ENCODE measurements at places on chromosomes 6 and 20. TPM values are rescaled to one million over a fixed set of nuclear protein-coding genes. Genes with fewer than 3 reads are reported as not detected.

The LHFPL5 gene
- not detected for total RNA-seq

The PPP1R16B gene
- total RNA-seq = 1.3 TPM

DNA sequence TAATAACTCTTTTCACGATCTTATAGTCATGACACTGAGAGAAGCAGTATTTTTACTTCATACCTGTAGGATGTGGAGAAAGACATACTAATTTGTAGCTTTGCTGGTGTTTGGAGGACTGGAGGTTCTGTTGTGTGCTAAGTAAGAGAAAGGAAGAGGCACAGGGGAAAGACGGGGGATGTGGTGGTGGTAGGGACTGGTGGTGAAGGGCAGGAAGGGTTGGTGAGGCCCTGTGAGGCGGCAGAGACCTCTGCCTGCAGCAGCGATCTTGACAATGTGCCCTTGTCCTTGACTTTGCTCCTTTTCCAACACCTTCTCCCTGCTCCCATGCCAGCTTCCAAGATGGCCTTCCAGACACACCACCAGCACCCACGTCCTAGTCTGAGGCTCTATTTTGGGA, 32.6 kb upstream of the MPC1 start:
- no peaks in the 10 kb centered on the region for H3K36me3 ChIP-seq
- no peaks in the 10 kb centered on the region for H3K27me3 ChIP-seq

DNA sequence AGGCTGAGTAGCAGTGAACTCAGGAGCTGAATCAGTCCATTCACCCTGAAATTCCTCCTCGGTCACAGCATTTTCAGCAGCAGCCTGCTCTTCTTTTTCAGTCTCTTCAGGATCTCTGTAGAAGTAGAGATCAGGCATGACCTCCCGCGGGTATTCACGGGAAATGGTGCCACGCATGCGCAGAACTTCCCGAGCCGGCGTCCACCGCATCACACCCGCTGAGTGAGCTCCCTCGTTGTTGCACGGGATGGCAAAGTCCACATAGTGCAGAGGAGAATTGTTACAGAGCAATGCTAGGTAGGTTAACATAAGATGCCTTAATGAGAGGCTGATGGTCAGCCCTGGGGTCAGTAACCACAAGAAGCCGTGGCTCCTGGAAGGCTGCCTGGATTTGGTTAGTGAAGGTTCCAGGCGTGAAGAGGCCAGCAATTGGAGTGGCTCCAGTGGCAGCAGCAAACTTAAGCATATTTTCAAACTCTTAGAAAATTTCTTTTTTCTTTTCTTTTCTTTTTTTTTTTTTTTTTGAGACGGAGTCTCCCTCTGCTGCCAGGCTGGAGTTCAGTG, 113.5 kb upstream of the HDAC2 start:
- H3K4me1 ChIP-seq = no peaks in the 10 kb centered on the region
- no peak overlapping the region for H3K4me3 ChIP-seq
- DNase-seq = no peak
- H3K27me3 ChIP-seq = no peaks in the 10 kb centered on the region
- no peaks in the 10 kb centered on the region for H3K36me3 ChIP-seq

The CST2 gene
- total RNA-seq = not detected

GRCh38 chr6:89862273-89862672, 32.0 kb upstream of the GJA10 start:
- no peak for DNase-seq
- no peaks in the 10 kb centered on the region for H3K4me1 ChIP-seq
- no peak overlapping the region for H3K27ac ChIP-seq
- H3K36me3 ChIP-seq = no peaks in the 10 kb centered on the region
- H3K4me3 ChIP-seq = no peak overlapping the region
- H3K27me3 ChIP-seq = no peaks in the 10 kb centered on the region

DNA sequence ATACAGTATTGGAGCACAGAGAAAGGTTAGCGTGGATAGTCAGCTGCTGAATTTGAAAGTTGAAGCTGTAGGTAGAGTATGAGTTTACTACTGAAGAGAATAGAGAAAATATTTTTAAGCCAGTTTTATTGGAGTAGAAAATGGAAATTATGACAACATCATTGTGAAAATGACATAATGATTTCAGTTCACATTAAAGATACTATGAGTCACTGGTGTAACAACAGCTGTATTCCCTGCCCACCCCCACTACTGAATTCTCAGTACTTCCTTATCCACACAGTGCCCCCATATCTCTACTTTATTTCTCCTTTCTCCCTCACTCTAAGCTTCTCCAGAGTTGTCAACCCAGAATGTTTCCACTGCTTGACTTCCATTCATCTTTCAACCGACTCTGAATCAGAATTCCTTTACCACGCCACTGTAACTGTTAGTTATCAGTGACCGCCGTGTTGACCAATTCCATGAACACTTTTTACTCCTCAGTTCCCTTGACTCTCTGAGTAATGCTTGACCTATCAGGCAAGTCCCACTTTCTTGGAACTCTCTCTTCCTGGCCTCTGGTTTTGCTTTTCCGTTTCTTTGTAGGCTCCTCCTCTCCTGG, 139.6 kb downstream of the AIG1 start:
- no peaks in the 10 kb centered on the region for H3K36me3 ChIP-seq
- H3K27ac ChIP-seq = no peak overlapping the region
- H3K4me3 ChIP-seq = no peak overlapping the region
- DNase-seq = no peak
- no peaks in the 10 kb centered on the region for H3K27me3 ChIP-seq

Data from prostate gland (tissue), 2 donors.